ENCODE measurements at places on chromosomes 12 and 14.

- DNase-seq, result no peak
Observed at GRCh38 chr12:20140751-20141150, 227.6 kb upstream of the PDE3A start.

DNA sequence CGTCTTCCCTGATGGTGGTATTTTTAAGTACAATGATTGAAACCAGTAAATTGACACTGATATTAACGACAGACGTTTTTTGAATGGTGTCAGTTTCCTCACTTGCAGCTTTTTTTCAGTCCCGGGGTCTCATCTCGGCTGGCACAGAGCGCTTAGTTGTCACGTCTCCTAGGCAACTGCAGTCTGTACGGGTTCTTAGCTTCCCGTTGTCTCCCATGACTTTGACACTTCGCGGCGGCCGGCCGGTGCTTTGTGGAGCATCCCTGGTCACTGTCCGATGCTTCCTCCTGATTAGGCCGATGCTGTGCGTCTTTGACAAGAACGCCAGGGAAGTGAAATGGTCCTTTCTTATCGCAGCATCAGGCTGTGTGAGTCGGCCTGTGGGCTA lies 67.4 kb downstream of the ADGRD1 start:
- DNase-seq, result no peak

- DNase-seq, result no peak
Observed at GRCh38 chr12:49904601-49905000, 901 bp upstream of the FAIM2 start.

DNA sequence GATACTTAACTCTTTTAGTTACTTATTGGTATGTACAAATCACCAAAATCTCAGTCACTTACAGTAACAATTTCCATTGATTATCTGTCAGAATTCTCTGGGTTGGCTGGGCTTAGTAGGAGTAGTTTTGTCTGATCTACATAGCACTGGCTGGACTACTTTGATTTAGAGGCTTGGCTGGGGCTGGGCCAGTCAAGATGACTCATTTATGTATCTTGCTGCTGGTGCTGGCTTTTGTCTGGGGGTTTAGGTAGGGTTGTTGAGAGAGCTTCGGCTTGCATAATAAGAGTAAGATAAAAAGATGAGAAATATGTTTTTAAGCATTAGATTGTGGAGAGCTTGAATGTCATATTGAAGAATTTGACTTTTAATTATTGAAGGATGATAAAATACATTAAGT lies 1093.7 kb downstream of the SLC6A15 start:
- no peak for DNase-seq

DNA sequence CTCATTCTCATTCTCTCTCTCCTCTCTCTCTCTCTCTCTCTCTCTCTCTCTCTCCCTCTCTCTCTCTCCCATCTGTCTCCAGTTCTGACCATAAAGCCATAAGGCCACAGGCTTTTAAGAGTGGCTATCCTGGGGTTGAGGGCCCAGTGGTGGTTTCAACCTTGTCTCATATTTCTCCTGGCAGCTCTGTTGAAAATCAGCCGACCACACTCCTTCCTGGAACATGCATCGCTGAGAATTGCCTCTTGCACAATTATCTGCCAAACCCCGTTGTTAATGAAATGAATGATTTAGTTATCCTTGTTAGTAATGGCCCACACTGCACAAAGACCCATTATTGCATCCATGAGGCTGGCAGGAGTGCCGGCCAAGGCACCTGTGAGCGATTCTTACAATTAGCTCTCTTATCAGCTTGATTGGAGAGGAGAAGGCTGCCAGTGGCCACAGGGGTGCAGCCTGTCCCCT lies 30.4 kb upstream of the KCNA5 start:
- DNase-seq, result no peak
